Peyer's patch (tissue), 4 donors: ENCODE measurements at places on chromosomes 13 and 19. TPM values are rescaled to one million over a fixed set of nuclear protein-coding genes. Genes with fewer than 3 reads are reported as not detected.

The FXYD3 gene
- total RNA-seq: 1,056 TPM

The SLC15A1 gene
- total RNA-seq: 732 TPM

The ANKRD24 gene
- 1.9 TPM for total RNA-seq

The PLPPR3 gene
- not detected for total RNA-seq

The ANGPTL8 gene
- total RNA-seq: not detected

The SLITRK1 gene
- not detected for total RNA-seq

The LGALS7 gene
- not detected for total RNA-seq

The ZNF333 gene
- 21.0 TPM for total RNA-seq

The F2RL3 gene
- 5.0 TPM for total RNA-seq

The PSG2 gene
- total RNA-seq: not detected

The TTYH1 gene
- not detected for total RNA-seq

The ZNF460 gene
- total RNA-seq: 52.0 TPM

The RFPL4A gene
- total RNA-seq: 0.94 TPM

The SIGLEC8 gene
- total RNA-seq: 0.38 TPM

The RHPN2 gene
- 61.0 TPM for total RNA-seq

The ZNF441 gene
- 37.1 TPM for total RNA-seq

The COMMD6 gene
- 32.7 TPM for total RNA-seq

The LIPE gene
- 46.6 TPM for total RNA-seq

The CPAMD8 gene
- total RNA-seq: 2.6 TPM

The LILRA6 gene
- 1.5 TPM for total RNA-seq

The TMC4 gene
- 38.0 TPM for total RNA-seq

The IGSF23 gene
- total RNA-seq: 20.7 TPM

The CLEC17A gene
- total RNA-seq: 12.4 TPM

The SCN1B gene
- total RNA-seq: 3.9 TPM

The TMEM205 gene
- 128 TPM for total RNA-seq

The WDFY2 gene
- total RNA-seq: 11.3 TPM

The GRIN3B gene
- total RNA-seq: not detected

The FFAR2 gene
- not detected for total RNA-seq

The MUC16 gene
- total RNA-seq: not detected

The ATP1A3 gene
- 0.83 TPM for total RNA-seq

The PNMA8A gene
- not detected for total RNA-seq

The KCNK6 gene
- total RNA-seq: 19.3 TPM

The PTH2 gene
- not detected for total RNA-seq

The NLRP11 gene
- total RNA-seq: not detected

The VSTM1 gene
- not detected for total RNA-seq

The DMKN gene
- total RNA-seq: not detected

The NXNL1 gene
- total RNA-seq: not detected

The CCDC70 gene
- not detected for total RNA-seq
